Colonic mucosa (tissue), 4 donors: ENCODE measurements at places on chromosomes 7 and 10.
A peak's percentile ranks its signal among the peaks of the same experiment; 100 is the strongest.

DNA sequence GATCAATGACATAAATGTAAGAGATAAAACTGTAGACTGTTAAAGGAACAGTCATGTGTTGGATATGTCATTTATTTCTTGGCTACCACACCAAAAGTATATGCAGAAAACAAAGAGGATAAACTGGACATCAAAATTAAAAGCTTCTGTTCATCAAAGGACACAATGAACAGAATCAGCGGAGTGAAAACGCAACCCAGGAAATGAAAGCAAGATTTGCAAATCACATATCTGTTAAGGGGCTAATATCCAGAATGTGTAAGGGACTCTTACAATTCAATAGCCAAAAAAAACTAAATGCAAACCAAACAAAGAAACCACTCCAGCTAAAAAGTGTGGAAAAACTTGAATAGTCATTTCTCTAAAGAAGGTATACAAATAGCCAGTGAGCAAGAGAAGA lies 164.3 kb downstream of the ZMYND11 start:
- no peak for DNase-seq

DNA sequence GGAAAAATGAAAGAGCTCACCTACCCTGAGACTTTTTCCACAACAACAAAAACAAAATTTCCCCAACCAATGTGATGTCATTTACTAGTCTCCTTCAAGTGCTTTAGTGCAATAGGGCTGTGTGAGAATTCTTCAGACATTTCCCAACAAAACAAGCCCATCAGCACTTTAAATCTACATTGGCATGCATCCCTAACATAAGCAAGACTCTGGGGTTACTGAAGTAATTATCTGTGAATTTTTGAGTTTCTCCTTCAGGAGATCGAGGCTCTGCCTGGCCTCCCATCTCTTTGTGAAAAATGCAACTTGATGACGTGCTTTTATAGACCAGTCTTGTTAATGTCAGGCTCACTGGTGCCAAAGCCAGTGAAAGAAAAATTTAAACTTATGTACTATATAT lies 255.6 kb downstream of the GFRA1 start:
- DNase-seq = no peak

DNA sequence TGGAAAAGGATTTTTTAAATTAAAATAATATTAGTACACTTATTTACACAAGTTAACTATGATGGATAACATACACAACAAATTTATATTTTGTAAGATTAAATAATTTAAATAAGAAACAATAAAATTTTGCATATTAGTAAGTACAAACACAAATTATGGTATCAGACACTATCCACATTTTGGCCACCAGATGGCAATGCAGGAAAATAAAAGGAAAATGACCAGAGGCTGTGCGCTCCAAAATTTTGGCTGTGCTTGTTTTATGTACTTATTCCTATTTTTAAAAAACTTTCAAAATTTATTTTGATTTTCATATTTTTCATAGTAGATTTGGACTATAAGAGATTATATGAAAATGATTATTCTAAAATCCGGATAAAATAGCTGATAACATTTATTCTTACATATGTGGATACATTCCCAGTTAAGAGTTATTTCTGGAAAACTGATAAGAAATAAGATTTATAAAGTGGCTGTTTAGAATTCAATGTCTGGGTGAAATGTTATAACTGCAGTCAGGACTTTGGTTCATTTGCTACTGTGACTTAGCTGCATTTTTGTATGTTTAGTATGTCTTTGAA lies 274.7 kb upstream of the HGF start:
- DNase-seq = peak; percentile 40

DNA sequence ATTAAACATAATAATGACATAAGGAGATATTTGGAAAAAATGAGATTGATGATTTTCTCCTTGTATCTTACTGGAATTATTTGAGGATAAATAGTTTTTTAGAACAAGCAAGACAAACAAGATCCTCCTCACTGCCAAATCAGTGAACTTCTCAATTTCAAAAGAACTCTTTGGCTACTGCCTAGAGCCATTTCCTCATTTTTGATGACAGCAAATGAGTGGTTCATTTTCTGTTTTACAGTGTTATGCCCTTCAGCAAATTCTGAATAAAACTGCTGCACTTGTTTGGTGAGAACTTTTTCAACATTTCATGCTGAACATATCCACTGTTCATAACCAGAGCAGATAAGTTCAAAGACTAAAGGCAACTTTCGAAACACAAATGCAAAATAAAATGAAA lies 42.5 kb upstream of the AHR start:
- no peak for DNase-seq

- no peak for DNase-seq
These were observed 21.3 kb upstream of the ZNF467 start for GRCh38 chr7:149794661-149795060.
